ENCODE measurements at places on chromosomes 3 and 15.

- peak; percentile 72 for DNase-seq
These were observed 34.5 kb upstream of the CHST2 start for GRCh38 chr3:143084856-143085731.

- DNase-seq = peak; percentile 49
These were observed 3.1 kb downstream of the KAT2B start for GRCh38 chr3:20043396-20043795.

GRCh38 chr3:25453619-25454004 is 25.5 kb downstream of the RARB start:
- no peak for DNase-seq

GRCh38 chr3:169133178-169134161 is 530.0 kb downstream of the MECOM start:
- no peak for DNase-seq

GRCh38 chr15:74610302-74610951 is 5.2 kb upstream of the CLK3 start:
- no peak for DNase-seq

- peak; percentile 44 for DNase-seq
These were observed 24.6 kb downstream of the EBLN2 start for GRCh38 chr3:73086071-73086494.

DNA sequence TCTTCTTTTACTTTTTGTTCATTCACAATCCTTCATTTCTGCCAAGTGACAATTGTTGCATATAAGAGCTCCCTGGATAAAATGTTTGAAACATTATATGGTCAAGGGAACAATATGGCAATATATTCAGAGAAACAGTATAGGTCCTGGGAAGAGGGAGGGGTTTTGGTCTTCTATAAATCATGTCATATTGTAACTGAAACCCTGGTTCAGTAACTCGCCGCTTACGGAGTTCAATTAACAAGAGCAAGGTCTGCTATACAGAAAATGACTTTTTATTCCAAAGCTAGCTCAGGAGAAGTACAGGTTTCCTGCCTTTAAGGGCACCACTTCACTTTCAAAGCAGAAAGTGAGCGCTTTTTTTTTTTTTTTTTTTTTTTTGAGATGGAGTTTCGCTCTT is 522.1 kb upstream of the TGFBR2 start:
- no peak for DNase-seq
